T-cell (primary cell): ENCODE measurements at places on chromosomes 12 and 14. TPM values are rescaled to one million over a fixed set of nuclear protein-coding genes. Genes with fewer than 3 reads are reported as not detected.

DNA sequence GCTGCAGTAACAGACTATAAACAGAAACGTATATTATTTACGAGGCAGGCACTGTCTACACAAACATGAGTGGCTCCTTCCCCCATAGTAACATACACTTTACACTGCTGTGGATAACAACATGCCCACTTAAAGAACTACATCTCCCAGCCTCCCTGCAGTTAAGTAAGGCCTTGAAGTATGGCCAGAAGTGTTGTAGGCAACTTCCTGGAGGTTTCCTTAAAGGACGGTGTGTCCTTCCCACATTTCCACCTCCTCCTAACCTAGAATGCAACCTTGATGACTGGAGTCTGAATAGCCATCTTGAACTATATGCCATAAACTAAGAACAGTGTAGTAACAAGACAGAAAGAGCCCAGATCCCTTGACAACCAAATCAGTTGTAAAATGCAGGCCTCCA lies 20.3 kb downstream of the MED13L start:
- no peak for DNase-seq

DNA sequence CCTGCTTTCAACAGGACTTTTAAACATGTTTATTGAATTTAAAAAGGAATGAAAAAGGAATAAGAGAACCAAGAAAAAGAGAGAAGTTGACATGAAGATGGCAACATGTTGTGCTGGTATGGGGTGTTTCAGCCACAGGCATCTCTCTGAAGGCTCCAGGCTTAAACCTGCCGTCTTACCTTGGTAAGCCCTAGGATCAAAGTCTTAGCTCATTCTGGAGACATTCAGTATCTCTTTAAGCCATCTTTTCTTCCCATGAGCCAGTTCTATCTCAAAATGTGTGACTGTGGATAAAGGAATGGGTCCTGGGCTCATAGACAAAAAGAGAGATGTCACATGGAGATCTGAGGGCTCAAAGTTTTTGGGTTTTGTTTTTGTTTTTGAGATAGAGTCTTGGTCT lies 1.6 kb upstream of the TFCP2 start:
- DNase-seq, result no peak

The GAS2L3 gene
- not detected for total RNA-seq

- DNase-seq, result no peak
These were observed 69.7 kb downstream of the MGAT4C start for GRCh38 chr12:86186449-86186848.

The NEDD1 gene
- total RNA-seq, result 23.6 TPM

DNA sequence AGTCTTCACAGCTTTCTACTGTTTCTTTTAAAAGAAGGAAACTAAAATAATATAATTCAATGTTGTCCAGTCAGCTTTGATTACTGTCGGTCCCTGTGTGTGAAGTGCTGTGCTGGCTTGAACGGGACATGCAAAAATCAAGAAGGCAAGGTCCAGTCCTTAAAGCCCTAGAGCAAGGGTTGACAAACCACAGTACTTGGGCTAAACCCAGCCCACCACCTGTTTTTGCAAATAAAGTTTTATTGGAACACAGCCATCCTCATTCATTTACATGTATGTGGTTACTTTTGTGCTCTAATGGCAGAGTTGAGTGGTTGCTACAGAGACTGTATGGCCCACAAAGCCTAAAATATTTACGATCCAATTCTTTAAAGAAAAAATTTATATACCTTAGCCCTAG lies 41.2 kb upstream of the TCL1B start:
- DNase-seq, result no peak

The HCAR3 gene
- total RNA-seq, result not detected

GRCh38 chr14:75822522-75823141 lies 159.2 kb downstream of the TGFB3 start:
- DNase-seq, result no peak

DNA sequence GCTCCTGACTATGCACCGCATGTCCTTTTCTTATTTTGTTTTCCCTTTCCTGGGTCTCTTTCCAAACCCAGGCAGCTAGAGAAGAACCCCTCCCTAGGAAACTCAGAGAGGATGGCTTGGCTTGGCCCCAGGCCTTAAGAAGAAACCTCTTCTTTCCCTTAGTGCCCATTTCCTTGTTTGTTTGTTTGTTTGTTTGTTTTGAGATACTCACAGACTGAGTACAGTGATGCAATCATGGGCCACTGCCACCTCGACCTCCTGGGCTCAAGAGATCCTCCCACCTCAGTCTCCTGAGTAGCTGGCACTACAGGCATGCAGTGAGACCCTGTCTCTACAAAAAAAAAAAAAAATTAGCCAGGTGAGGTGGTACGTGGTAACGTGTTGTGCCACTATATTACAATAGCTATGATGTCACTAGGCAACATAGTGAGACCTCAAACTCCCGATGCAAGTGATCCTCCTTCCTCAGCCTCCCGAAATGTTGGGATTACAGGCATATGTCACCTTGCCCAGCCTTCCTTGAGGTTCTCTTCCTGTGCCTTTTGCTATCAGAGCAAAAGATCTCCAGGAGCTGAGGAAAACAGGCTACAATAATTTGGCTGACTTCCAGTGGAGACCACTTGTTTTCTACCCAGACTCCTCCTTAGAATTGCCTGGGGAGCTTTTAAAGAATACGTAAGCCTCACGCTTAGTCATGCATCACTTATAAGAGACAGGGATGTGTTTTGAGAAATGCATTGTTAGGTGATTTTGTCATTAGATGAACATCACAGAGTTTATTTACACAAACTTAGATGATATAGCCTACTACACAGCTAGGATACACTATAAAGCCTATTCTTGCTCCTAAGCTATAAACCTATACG lies 34.5 kb upstream of the LGALS3 start:
- no peak for DNase-seq

DNA sequence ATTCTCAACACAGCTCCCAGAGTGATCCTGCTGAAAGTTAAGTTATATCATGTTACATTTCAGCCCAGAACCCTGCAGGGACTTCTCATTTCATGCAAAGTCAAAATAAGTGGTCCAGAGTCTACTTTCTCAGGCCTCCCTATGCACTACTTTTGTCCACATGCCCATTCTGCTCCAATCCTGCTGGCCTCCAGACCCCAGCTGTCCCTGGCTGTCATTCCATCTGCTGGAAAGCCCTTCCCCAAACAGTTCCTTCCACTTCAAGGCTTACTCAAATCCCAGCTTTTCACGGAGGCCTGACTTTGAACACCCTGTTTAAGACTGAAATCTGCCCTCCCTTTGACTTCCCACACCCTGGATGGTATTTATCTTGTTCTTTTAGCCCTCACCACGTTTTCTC lies 109.8 kb upstream of the DNM1L start:
- no peak for DNase-seq

The STAC3 gene
- total RNA-seq, result 2.8 TPM

- DNase-seq, result no peak
These were observed 14.3 kb upstream of the CLEC1A start for GRCh38 chr12:10113075-10113474.

DNA sequence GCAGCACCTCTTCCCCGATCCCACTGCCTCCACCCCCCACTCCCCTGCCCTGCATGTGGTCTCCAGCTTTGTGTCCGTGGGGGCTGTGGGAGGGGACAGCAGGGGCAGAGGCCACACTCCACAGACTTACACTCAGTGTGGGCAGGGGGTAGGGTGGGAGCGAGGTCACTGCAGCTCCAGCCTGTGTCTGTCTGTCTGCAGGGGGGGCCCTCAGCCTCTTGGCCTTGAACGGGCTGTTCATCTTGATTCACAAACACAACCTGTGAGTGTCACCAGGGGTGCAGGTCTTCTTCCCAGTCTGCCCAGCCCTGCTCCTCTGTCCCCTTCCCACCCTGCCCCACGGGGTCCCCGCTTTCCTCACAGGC lies 6.5 kb downstream of the NOC4L start:
- DNase-seq, result no peak

GRCh38 chr12:100127766-100128511 lies 14.7 kb downstream of the BLTP3B start:
- DNase-seq, result no peak

DNA sequence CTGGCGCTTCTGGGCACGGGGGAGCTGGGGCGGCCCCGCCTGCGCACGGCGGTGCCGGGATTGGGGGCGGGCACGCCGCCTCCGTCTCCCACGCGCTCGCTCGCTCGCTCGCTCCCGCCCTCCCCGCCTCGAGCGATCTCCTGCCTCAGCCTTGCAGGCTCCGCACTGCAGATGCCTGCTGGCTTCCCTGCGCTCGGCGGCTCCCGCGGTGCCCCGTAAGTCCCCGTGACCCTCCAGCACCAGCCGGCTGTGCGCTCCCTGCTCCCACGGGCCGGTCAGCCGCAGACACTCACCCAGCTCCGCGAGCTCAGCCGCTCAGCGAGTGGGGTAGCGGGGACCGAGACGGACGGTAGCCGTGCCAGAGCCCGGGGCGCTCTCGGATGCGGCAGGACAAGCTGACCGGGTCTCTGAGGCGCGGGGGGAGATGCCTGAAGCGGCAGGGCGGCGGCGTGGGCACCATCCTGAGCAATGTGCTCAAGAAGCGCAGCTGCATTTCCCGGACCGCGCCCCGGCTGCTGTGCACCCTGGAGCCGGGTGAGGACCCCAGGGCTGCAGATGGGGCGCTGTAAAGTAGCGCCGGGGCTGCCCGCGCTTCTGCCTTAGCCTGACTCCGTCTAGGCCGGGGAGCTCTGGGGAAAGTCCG lies at the start of gene TBC1D30:
TBC1D30 (plus strand) TSS at position 148 of the 643 bp plus-strand sequence; CDS start at position 381, 233 bp downstream.
- DNase-seq, result peak; percentile 3
